ENCODE measurements at places on chromosomes 11 and 22. TPM values are rescaled to one million over a fixed set of nuclear protein-coding genes. Genes with fewer than 3 reads are reported as not detected.

GRCh38 chr11:64924910-64925284, 408 bp downstream of the PPP2R5B start:
- DNase-seq: no peak

SORL1 gene
- 19.2 TPM for total RNA-seq

DNA sequence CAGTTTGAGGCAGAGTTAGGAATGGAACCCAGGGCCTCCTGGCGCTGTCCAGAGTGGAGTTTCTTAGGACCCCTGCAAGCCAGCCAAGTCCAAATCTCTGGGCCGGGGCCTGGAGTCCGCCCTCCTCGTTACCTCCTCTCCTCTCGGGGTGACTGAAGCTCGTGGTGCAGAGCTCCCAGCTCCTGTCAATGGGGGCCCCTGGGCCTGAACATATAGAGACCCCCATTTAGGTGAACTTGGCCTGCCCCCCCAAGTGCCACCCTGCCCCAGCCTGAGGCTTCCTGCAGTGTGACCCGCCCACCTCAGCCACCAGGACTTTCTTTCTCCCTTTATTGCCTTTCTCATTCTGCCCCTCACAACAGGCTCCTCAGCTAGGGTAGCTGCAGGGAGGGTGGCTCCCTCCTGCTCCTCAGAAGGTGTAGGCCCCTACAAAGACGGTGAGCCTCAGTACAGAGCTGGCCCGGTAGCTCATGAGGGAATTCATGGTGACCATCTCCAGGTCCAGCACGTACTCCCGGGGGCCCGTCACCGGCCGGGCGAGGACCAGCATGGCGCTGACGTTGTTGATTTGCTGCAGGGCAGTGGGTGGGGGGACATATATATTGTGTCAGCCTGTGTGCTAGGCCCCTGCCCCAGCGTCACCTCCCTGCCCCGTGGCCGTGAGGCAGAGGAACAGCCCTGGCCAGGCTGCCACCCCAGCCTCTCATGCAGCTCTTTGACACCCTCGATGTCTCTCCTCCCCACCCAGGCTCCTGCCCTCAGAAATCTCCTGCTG, 5.9 kb downstream of the EFEMP2 start:
- no peak for DNase-seq

- no peak for DNase-seq
Observed at GRCh38 chr11:9201372-9202162, 63.6 kb downstream of the DENND5A start.

SLC22A8 gene
- total RNA-seq: not detected

OVCH2 gene
- not detected for total RNA-seq

- DNase-seq: no peak
Observed at GRCh38 chr11:14362611-14363010, 3.6 kb upstream of the RRAS2 start.

DNA sequence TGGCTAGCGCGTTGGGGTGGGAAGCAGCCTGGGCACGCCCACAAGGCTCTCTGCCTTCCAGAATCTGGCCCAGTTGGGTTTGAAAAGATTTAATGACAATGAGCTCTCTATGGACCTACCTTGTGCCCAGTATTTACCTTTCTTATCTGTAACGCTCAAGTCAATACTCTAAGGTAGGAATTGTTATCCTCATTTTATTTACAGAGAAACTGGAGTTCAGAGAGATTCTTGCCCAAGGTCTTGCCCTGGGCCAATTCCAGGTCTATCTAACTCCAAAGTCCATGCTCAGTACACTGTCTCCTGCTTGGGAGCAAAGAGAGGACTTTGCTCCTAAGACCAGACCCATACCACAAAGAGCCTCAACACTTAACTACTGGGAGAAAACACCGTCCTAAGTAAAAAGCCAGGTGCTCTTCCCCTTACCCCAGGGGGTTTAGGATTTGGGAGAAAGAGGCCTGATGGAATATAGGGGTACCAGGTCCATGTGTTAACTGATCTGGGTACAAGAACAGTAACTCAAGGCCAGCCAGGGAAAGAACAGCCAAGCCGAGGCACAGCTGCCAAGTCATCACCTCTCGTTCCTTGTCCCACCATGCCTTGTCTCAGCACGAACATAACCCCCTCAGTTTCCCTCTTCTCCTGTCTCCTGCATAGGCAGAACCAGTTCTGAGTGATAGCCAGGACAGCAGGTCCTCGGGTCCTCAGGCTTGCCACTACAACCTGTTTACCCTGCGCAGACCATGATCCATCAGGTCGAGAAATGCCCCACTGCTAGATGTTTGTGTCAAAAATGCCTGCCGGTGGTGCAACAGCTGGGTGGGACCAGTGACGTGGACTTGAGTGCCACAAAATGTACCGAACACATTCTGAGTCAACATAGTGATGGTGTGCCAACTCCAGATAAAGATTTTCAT, 14.6 kb downstream of the APOA4 start:
- DNase-seq: peak; percentile 72

All from stomach (tissue), 19 donors.